Omental fat pad (tissue), 4 donors: ENCODE measurements at places on chromosomes 2 and 18. TPM values are rescaled to one million over a fixed set of nuclear protein-coding genes. Genes with fewer than 3 reads are reported as not detected.

IGFBP5 gene
- total RNA-seq, result 2,528 TPM

STEAP3 gene
- 22.4 TPM for total RNA-seq

ERFE gene
- 1.9 TPM for total RNA-seq

DUSP19 gene
- 1.9 TPM for total RNA-seq
